ENCODE measurements at places on chromosomes 12 and 14.

GRCh38 chr12:22088886-22089285 is 42.9 kb downstream of the CMAS start:
- no peak for DNase-seq

GRCh38 chr12:130646716-130647370 is 69.3 kb downstream of the RIMBP2 start:
- DNase-seq: no peak

- DNase-seq: no peak
These were observed 697 bp upstream of the GRIP1 start for GRCh38 chr12:66679461-66680084.

GRCh38 chr12:673849-674248 is 10.6 kb upstream of the NINJ2 start:
- DNase-seq: no peak

DNA sequence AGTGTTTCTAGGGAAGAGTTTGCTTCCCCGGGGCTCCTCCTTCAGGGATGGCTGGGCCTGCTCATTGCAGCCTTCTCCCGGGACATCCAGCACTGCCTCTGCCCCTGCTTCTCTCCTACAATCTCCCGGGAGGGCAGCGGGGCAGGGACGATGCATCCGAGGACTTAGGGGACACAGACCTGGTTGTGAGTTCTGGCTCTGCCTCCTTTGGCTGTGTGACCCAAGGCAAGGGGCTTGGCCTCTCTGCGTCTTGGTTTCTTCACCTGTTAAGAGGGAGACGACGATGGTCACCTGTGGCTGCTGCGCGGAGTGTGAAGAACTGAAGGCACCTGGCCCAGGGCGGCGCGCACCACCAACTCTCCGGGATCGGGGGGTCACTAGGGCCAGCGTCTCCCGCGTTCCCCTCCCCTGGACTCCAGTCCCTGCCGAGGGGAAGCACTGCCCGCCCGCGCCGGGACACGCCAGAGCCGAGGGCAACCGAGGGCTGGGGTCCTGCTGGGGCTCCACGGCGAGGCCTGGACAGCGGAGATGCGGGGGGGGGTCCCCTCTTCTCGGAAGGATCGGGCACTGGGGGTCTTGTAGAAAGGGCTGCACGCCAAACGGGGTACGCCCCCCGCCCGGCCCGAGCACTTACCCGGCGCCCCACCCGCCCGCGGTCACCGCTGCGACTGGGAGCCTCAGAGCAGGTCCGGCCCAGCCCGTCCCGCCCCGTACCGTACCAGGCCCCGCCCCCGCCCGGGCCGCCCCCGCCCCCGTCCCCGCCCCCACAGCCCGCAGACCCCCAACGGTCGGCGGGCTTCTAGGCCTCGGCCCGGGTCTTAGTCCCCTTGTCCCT is at the start of gene HVCN1:
Gene HVCN1 (minus strand): TSS at position 670 of the 835 bp plus-strand sequence. CDS start 5,870 bp downstream, outside the sequence.
- peak; percentile 48 for DNase-seq

DNA sequence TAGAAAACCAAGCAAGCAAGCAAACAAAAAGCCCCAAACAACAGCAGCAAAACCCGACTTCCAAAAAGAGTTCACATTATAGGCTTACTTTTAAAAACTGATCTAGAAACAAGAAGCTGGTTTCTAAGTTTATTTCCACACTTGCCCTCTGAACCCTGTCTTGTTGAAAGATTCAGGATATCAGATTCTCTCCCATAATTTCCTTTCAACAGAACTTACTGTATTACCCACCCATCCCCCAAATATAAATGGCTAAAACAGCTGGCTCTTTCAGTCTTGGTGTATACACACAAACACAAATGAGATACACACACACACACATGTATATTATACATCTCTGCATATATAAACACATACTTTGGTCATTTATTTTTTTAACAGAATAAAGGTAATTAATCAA is 460.9 kb downstream of the ZFP36L1 start:
- no peak for DNase-seq

GRCh38 chr14:70188659-70189455 is at the start of gene SLC8A3:
SLC8A3 (minus strand) TSS chr14:70188951; CDS start chr14:70168422, 20,529 bp downstream.
- DNase-seq: no peak

DNA sequence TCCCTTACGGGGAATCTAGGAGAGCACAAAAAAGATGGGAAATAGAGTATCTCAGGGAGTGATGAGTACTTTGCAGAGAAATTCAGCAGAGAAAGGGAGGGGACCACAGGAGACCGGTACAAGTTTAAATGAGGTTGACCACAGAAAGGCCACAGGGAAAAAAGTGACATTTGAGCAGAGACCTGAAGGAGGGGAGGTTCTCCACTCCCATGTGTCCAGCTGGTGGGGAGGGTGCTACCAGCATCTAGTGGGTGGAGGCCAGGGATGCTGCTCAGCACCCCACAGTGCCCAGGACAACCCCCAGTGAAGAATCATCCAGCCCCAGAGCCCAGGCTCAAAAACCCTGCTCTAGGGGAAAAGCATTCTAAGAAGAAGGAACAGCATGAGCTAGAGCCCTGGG is 34.6 kb downstream of the TESC start:
- no peak for DNase-seq

GRCh38 chr12:90122681-90123080 is 414.0 kb upstream of the ATP2B1 start:
- no peak for DNase-seq

- DNase-seq: no peak
These were observed 7.0 kb downstream of the BTG1 start for GRCh38 chr12:92138626-92139025.

- DNase-seq: no peak
These were observed 46.0 kb downstream of the KCNK13 start for GRCh38 chr14:90107789-90108188.

DNA sequence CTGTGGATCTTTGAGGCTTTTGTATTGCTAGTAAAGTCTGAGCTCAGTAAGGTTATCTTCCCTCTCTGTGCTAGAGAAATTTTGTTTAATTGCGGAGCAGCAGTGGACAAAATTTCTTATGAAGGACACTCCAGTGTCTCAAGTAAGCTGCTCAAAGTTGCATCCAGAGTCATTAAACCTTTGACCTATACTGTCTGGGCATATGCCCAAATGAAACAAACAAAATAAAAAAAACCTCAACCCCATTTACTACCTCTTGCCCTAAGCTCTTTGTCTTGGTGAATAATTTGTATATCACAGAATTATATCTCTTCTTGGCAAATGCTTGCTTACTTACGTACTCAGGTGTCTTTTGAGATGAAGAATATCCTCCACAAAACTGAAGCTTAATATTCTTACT is 465.2 kb downstream of the SOX5 start:
- no peak for DNase-seq

DNA sequence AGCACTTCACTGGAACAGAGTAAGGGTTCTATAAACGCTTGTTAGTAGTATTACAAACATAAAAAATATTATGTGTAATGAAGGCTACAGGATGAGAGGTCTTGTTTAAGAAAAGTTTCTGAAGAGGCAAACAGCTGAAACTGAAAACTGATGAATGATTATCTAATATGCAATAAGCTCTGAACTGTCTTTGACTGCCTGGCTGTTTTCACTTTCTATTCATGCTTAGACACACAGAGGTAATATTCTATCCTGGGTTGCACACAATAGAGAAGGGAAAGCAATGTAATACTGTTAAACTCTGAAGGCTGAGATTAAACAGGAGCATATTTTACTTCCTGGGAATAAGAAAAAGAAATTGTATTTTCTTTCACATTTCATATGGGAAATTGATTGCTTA is 251.3 kb downstream of the ALX1 start:
- no peak for DNase-seq

DNA sequence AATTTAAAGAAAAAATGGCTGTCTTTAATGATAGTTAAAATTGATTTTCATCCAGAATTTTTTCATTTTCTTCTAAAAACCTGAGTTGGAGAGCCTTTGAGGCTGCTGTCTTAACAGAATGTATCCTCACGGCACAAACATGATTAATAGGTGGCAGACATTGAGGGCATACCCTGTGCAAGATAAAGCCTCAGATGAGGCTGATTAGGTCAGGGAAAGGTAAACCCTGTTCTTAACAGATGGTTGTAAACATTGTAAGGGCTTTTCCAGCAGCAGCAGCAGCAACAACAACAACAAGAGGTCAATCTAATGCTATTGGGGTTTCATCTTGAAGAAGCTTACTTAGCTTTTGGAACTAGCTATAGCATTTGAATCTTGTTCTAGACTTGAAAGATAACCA is 17.4 kb downstream of the GNG2 start:
- no peak for DNase-seq

- no peak for DNase-seq
These were observed 2.7 kb downstream of the OTX2 start for GRCh38 chr14:56807386-56808109.

DNA sequence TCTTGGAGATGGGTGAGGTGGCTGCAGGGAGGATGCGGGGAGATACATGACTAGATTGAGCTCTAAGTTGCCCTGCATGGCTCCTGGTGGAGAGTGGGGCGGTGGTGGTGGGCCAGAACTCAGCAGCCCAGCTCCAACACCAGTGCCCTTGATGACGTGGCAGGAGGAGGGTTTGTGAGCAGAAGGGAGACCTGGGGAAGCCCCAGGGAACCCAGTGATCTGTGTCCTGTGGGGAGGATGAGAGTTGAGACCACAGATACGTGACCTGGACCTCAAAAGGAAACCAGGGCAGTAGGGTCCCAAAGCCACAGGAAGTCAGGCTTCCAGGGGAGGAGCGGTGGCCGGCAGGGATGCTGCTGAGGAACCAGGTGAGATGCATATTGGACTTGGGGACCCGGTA is 989.1 kb upstream of the TMEM132C start:
- no peak for DNase-seq

GRCh38 chr12:77104286-77104685 is 38.9 kb upstream of the E2F7 start:
- DNase-seq: no peak

GRCh38 chr14:22131749-22132476 is 457.1 kb downstream of the DAD1 start:
- no peak for DNase-seq

GRCh38 chr14:69093631-69094421 is 59.1 kb downstream of the DCAF5 start:
- no peak for DNase-seq

DNA sequence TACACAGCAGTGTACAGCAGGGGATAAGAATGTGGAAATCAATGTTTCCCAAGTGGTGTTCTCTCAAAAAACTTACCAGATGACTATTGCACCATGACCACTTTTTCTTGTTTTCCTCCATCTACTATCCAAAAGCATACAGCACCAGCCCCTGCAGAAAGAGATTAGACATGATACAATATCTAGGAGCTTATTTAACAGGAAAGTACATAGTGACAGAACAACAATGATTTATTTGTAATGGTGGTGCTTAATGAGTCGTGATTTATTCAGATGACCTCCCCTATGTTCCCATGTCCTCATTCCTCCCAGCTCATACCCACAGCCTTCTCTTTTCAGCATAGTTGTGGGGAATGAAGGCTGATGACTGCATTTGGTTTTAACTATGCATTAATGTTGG is 413.6 kb downstream of the BTG1 start:
- DNase-seq: no peak

DNA sequence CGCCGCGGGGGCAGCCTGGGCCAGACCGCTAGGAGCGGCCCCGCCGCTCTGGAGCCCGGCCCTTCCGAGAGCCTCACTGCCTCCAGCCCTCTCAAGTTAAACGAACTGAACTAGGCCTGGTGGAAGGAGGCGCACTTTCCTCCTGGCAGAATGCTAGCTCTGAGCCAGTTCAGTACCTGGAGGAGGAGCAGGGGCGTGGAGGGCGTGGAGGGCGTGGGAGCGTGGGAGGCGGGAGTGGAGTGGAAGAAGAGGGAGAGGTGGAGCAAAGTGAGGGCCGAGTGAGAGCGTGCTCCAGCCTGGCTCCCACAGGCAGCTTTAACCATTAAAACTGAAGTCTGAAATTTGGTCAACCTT is 5.3 kb downstream of the LTB4R start:
- no peak for DNase-seq

DNA sequence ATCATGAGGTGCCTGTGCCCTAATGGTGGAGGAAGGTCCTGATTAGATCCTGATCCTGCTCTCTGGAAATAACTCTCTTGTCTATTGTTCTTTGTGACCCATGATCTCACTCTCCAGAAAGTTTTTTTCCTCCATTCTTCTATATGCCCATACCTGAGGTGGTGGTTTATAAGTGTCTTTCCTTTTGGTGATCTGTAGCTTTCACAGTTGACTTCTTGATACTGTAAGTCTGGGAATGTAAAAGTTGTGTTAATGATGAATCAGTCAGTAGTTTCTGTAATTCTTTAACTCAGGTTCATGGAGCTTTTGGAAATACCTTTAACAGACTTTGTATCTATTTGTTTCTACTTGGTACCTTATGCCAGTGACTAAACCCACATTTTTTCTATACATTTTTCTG is 444.0 kb upstream of the FLRT2 start:
- DNase-seq: no peak

DNA sequence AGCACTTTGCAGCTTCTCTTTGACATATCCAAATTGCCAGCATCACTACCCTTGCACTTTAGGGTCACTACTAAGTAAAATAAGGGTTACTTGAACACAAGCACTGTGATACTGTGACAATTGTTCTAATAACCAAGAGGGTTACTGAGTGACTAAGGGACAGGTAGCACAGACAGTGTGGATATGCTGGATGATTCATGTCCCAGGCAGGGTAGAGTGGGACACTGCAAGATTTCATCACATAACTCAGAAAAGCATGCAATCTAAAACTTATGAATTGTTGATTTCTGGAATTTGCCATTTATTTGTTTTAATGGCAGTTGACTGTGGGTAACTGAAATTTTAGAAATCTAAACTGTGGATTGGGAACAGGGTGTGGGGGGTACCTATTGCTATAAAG is 218.8 kb downstream of the KITLG start:
- DNase-seq: no peak

DNA sequence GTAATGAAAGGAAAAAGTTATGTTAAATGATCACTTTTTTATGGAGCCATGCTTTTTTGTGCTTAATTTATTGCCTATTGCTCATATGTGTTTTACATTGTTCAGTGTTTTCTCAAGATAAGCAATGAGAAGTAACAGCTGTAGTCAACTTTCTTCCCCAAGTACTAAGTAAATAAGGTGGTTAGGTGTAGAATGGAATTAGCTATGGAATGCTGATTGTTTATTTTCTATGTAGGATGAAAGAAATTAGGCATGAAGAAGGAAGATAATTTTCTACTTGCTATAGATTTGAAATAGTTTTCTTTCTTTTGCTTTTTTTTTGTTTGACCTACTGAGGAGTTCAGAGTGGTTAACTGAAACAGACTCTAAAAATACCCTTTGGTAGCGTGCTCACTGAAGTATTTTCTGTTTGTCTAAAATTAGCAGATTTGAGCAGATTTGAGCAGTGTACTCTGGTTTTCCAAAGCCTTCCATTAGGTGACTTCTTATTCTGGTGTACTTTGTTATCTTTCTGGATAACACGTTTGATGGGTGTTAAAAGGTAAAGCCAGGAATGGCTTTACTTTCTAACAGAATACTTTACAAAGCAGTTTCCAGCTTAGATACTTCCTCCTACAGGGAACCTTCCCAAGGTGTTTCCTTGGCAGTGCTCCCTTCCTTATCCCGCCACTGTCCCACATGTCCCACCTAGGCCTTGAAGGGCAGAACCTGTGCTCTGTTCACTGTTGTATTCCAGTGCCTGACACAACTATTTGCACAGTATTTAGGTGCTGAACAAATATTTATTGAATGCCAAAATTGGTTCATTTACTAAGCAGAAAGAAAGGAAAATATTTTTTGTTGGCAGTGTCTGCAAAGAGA is 56.0 kb downstream of the RASSF3 start:
- no peak for DNase-seq

GRCh38 chr12:116495260-116495659 is 63.9 kb upstream of the MAP1LC3B2 start:
- DNase-seq: no peak

GRCh38 chr12:92224685-92225331 is 79.2 kb upstream of the BTG1 start:
- DNase-seq: no peak

Measured in tibial artery (tissue), 4 donors.